Substantia nigra (tissue), 51 donors: ENCODE measurements at places on chromosomes 5 and 9.

DNA sequence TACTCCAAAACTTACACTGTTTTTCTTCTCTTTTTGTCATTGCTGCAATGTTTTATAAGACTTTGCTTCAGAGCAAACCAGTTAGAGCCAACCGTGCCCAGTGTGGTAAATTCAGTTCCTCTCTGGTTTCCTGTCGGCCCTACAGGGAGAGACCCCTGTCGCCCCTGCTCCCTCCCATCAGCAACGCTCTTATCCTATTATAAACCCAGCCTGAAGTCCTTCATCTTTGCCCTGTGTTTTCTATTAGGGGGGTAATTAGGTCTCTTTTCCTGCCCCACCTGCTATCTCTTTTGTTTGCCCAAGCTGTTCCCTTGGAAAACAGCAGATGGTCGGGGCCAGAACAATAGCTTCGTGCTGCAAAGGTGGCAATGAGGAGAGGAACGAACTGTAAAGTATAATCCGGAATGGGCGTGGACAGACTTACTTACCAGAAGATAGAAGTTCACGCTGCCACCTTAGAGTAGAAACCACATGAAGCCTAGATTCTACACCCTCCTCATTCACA lies 21.4 kb upstream of the OTULINL start:
- DNase-seq = no peak

GRCh38 chr5:135194573-135195269 lies 160.7 kb upstream of the PITX1 start:
- DNase-seq = no peak

DNA sequence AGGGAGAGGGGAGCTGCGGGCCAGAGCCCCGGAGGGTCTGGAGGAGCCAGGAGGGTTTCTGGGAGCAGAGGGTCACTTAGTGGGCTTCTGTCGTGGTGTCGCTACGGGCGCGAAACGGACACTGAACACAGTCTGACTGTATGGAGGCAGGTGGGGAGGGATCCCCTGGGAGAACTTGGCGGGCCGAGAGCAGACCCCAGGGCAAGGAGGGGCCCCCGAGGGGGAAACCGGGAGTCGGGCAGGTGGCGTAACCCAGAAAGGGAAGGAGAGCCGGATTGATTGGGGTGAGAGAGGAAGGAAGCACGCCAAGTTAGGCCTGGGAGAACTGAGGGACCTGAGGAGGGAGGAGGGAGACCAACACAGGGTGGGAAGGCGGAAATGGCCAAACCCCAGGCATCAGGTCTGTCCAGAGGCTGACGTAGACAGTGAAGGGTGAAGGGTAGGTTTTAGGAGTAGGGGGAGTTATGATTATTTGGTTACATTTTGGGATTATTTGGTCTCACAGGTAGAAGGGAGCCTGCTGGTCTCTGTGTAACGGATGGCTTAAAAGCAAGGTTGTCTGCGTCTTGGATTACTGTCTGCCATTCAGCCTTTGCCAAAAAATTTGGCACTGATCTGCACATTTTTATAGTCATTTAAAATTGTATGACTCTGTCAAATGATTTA lies 3.3 kb upstream of the MSMP start:
- DNase-seq = no peak

DNA sequence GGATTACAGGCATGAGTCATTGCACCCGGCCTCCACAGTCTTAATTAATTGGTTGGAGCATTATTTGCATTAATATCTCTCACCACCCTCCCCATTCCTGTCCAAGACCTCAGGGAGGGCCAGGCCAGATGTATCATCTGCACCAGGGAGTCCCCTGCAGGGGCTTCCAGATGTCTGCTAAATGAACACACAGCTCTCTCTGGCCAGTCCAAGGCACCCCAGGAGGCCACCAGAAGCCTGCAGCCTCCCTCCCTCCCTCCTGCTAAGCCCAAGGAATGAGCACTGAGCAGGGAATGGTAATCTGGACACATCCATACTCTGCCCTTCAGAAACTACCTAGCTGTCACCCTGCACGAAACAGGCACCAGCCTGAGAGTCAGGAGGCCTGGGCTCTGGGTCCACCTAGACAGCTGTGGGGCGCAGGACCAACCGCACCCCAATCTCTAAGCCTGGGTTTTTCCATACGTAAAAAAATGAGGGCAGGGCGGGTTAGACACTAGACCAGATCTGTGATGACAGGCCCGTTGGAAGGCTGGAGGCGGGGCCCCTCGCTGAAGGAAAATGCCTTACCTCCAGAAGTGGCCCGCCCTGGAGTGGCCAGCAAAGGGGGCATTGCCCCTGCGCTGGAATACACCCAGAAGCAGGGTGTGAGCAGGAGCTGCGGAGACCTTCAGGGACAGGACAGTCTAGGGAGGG lies 8.3 kb downstream of the CIZ1 start:
- no peak for DNase-seq

GRCh38 chr5:7220156-7220555 lies 175.8 kb upstream of the ADCY2 start:
- DNase-seq = no peak

- no peak for DNase-seq
Observed at GRCh38 chr5:140642718-140643117, 3.5 kb downstream of the TMCO6 start.

DNA sequence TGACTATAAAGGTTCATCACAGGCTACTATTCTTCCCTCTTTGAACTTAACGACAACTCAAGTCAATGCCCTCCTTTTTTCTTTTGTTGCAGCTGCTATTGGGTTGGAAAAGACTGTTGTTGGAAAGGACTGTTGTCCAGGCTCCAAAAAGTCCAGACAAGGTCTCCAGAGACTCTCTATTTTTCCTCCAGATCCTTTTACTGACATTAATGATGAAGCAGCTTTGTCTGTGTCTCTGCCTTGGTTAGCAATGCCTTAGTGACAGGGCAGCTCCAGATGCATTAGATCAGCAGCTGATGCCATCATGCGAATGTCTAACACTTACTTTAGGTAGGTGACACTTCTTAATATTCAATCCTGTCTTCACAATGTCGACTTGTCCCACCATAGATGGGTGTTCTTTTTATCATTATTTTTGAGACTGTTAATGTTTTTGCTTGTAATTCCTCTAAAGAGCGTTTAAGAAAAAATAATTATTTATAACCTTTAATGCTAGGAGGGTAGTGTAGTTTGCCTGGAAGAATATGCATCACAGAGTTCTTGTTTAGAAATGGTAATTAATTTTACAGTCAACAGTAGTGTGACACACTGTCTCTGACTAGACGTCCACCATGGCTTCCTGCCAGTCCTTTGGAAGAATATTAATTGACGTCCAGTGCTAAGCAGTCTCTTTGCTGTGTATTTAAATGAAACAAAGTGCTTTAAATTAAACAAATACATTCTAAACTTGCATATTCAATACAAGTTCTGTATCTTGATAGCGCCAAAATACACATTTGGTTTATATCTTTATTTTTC lies 492.2 kb downstream of the NR2F1-AS1 start:
- no peak for DNase-seq

DNA sequence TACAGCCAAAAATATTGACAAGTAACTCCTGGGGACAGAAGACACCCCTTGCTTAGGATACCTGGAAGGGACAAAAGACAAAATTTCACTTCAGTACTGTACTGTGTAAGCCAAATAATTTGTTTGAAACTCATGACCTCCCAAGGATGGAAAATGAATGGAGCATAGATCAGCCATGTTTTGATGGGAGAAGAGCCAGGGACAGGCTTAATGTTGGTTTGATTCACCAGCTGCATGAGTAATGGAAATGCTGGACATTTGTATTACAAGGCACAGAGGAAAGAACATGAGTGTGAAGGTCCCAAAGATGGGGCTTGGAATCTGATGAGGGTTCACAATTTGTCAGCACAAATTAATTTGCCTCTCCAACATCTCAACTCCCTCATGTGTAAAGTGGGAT lies 122.8 kb downstream of the ENC1 start:
- no peak for DNase-seq

- no peak for DNase-seq
Observed at GRCh38 chr5:38531518-38531917, 24.9 kb downstream of the LIFR start.

- no peak for DNase-seq
Observed at GRCh38 chr5:142366007-142366406, 41.2 kb upstream of the SPRY4 start.

GRCh38 chr5:178212241-178213002 lies 8.1 kb downstream of the HNRNPAB start:
- DNase-seq = no peak

GRCh38 chr5:73938280-73938937 lies 312.4 kb downstream of the ARHGEF28 start:
- DNase-seq = no peak

DNA sequence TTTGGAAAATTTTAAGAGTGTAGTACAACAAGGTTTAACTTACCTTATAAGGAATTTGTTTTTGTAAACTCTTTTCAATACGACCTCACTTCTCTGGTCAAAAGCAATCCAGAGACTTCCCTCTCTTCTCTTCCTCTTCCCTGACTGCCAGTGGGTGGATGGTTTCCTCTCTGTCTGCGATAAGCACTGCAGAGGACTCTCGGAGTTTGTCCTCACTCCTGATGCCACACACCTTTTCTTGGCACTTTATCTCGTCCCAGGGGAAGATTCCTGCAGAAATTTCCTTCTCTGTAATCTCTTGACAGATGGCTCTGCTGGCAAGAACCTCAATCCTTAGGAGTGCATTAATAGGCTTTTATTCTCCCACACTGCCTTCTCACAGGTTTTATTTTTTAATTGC lies 641.6 kb downstream of the NR2F1-AS1 start:
- DNase-seq = no peak

DNA sequence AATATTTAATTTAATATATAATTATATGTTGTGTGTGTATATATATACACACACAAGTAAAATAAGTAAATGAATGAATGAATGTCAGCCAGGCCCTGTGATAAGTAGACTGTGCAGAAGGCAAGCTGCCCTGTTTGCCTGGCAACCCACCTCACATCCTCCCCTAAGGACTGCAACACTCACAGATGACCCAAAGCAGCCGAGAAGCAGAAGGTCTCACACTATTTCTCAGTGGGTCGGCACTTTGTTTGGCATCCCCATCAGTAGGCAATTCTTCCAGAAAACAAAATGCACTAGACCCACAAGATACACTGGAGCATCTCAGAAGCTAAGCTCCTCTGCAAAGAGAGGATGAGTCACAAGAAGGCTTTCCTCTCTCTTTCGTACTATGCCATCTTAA lies 152.1 kb upstream of the GRAMD2B start:
- DNase-seq = no peak

DNA sequence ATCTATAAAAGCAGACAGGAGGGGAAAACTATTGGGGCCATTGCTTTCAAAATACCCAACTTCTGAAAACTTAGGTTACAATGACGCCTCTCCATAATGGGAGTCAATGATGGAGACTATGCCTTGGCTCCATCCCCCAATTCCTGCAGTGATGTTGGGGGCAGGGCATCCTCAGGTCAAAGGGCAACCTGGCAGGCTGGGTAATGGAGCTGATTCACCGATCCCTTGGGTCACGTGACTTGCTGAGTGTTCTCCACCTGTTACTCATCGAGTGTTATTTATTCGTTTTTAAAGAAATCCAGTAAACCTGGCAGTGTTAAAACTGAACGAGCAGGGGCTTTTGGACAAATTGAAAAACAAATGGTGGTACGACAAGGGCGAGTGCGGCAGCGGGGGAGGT lies 244.4 kb downstream of the FAM114A2 start:
- DNase-seq = no peak

GRCh38 chr5:140587495-140587894 lies 22.9 kb downstream of the SLC35A4 start:
- no peak for DNase-seq

DNA sequence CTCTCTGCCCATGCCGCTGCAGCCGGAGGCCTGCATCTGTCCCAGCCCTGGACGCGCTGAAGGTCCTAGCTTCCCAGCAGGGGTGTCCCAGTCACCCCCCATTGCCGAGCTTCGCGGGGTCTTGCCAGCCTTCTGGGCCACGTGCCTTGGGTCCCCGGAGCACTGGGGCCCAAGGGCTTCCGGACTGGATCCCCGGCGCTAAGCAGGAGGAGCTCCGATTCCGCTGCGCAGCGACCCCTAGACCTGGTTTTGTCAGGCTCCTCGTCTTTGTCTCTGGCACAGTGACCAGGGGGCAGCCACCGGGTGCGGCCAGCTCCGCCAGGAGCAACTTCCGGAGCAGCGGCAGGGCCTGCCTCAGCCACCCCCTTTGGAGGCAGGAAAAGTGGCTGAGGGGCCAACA lies 3.3 kb upstream of the IRX1 start:
- DNase-seq = no peak

- DNase-seq = no peak
Observed at GRCh38 chr5:79495311-79495710, 18.6 kb downstream of the HOMER1 start.
